ENCODE measurements at places on chromosomes 5 and 9.
A peak's percentile ranks its signal among the peaks of the same experiment; 100 is the strongest.

DNA sequence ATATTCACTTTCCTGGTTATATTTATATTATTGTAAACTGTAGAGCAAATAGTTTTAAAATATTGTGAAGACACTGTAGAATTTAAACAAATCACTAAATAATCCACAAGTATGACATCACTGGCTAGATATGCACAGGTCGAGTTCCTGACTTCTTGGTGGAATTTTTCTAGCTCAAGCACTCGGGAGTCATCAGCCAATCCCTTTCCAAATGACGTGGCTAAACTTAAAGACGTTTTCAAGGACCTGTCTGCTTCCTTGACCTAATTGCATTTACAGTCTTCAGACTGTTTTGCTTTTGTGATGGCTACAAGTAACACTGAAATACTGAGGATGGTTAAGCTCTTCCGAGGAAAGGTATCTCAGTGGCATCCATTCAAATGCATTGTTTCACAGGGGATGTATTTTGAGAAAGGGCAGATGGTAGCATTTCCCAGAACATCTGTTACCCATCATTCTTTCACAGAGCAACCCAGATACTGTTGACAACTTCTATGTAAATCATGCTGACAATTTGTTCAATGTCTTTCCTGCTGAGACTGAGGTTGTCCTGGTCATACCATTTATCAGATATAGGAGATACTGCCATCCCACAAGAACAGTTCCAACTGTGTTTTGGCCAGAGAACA is 262.8 kb downstream of the CDH10 start:
- DNase-seq: no peak

- no peak for DNase-seq
Observed at GRCh38 chr9:101737705-101738565, 512 bp downstream of the GRIN3A start.

- DNase-seq: no peak
Observed at GRCh38 chr5:169906745-169907649, 73.3 kb downstream of the INSYN2B start.

GRCh38 chr9:83473488-83473971 is 64.7 kb downstream of the FRMD3 start:
- peak; percentile 55 for DNase-seq

DNA sequence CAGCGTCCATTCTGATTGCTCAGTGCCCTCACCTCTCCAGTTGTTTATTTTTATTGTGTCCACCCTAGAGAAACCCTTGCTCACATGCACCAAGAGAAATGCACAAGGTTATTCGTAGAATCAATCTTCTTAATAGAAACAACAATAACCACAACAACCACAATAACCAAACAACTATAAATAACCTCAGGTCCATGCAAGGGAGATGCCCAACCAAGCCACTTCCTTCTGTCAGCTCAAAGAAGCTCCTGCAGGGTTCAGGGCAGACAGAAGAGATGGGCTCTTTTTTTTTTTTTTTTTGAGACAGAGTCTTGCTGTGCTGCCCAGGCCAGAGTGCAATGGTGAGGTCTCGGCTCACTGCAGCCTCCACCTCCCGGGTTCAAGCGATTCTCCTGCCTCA is 14.9 kb upstream of the TCOF1 start:
- no peak for DNase-seq

DNA sequence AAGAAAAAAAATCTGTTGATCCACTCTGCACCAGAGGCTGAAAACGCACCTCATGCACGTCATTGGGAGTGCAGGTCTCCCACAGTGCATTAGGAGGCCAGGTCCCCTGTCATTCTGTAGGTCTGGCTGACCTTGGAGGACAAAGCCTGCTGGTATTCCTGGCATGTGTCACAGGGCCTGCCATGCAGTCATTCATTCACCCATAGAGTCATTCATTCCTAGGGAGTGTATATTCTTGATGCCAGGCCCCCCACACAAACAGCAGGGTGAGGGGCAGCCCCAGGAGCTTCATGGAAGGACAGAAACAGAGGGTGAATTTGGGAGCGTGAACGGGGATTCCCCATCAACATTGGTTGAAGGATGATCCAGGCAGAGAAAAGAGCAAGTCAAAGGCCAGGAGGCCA is 2.2 kb downstream of the GBGT1 start:
- DNase-seq: no peak

DNA sequence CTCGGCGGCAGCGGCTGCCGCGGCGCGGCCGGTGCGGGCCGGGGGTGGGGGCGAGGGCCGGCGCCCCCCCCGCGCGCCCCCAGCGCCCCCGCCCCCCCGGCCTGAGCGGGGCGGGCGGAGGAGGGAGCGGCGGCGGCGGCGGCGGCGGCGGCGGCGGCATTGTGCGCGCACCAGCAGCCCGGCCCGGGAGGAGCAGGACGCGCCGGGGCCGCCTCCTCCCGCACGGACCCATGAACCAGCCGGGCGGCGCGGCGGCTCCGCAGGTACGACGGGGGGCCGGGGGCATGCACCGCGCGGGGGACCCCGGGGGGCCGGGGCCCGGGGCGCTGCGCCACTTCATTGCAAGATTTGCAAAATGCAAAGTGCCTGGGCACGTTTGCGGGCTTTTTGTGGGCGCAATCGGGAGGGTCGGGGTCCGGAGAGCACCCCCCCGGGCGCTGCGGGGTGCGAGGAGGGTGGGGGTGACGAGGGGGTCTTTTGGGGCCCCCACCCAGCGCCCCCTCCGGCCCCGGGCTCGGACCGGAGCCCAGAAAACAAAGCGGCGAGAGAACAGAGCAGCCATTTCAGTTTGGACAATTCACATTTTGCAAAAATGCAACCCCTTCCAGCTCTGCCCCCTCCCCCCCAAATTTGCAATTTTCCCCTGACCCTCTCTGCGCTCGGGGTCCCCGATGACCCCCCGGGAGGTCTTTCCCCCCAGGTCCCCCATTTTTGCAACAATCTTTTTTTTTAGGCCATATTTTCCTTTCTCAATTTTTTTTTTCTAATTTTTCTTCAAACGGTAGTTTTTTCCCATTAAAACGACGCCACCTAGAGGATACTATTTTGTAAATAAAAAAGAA is at the start of gene ZNF618:
Gene ZNF618, plus strand, starts transcription at position 159 of the 842 bp plus-strand sequence. Its CDS starts 72 bp downstream, at position 231.
- DNase-seq: peak; percentile 13

DNA sequence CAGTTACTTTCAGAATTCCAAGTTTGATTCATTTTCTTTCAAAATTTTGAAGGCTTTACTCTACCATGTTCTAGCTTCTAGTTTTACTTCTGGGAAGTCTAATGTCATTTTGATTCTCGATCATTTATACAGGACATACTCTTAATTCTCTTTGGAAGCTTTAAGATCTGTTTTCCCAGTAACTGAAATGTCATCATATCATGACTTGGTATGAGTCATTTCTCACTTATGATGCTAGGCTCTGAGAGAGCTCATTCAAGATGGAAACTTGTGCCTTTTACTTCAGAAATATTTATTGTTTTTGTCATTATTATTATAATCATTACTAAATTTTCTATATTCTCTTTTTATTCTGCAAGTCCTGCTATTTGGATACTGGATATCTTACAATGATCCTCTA is 222.3 kb downstream of the PARP8 start:
- DNase-seq: no peak

Data from NCI-H226 (cell line).